Germinal center (tissue), 1 donor: ENCODE measurements at places on chromosomes 12 and 14.
A peak's percentile ranks its signal among the peaks of the same experiment; 100 is the strongest.

DNA sequence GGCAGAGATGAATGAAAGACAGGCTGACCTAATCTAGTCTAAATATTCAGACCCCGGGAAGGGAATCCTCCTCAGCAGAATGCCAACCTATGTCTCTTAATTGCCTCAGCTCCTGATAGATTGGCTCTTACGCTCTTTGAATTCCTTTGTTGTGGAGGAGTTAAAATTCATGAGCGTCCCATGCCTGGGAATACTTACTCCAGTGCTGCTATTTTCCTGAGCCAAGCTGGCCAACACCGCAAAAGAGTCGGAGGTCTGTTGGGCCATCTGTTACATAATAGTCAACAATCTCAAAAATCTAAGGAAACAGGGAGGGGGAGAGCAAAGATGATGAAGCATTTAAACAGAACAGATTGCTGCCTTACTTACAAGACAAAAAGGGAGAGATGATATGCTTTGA, 182.8 kb downstream of the ASCL1 start:
- no peak for DNase-seq

DNA sequence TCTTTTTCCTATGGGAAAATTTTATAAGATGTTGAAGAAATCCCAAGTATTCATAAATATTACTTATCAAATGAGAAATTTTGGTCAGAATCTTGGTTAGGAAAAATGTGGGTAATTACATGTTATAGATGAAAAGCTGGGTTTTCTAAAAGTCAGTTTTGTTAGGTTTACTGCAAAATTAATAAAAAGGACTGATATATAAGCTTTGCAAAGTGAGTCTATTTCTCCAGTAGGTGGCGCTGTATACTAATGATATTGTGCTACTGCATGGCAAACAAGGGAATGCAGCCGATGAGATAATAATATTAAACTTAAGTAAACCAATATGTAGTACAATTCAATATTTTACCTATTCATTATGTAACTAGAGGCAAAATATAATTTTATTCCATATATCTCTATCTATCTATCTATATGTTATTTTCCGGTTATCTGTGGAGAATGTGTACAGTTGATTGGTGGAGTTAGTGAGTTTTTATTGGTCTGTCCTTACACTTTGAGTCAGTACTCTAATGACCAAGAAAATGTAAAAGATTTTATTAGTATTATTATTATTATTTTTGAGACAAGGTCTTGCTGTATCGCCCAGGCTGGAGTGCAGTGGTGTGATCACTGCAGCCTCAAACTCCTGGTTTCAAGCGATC, 32.9 kb downstream of the MIPOL1 start:
- peak; percentile 17 for DNase-seq

- no peak for DNase-seq
These were observed 15.8 kb downstream of the FOXA1 start for GRCh38 chr14:37579274-37579673.

DNA sequence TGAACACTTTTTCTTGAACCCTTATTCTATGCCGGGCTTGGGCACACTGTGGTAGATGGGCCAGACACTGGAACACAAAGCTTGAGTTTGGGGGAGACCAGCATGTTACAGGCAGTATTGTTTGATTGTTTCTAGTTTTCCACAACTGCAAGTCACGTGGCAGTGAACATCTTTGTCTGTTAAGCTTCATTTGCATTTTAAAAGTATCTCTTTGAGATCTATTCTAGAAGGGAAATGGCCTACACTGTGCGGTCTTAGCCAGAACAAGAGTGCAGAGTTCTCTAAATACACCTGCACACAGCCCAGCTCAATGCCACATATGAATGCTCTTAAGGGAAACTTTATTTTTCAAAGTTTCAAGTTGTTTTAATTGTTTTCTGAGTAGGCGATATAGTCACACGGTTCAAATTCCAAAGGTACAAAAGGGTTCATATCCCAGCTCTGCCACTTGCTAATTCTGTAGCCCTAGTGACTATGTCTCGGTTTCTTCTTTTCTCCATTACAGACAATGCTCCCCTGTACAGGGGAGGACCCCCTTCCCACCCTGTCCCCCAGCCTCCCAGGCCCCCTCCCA, 24.9 kb downstream of the RIN3 start:
- DNase-seq = no peak

GRCh38 chr12:96510306-96510764, 21.0 kb downstream of the CFAP54 start:
- DNase-seq = no peak

DNA sequence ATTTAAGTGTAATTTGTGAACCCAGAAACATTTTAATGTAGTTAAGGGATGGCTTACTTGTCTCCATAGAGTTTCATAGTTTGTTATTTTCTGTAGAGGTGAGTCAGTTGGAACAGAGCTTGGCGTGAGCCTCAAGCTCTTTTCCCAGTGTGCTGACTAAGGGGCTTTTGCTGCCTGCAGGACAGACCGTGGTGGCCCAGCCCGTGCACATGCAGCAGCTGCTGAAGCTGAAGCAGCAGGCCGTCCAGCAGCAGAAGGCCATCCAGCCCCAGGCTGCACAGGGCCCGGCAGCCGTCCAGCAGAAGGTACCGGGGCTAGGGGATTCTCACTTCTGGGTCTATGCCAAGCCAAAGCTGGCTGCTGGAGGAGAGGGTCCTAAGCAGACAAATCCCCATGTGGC, 76.9 kb downstream of the DDX51 start:
- DNase-seq = no peak

GRCh38 chr12:43159506-43159905, 392.5 kb downstream of the ADAMTS20 start:
- DNase-seq = no peak

- no peak for DNase-seq
These were observed 147.5 kb downstream of the SLC2A13 start for GRCh38 chr12:39958377-39958776.

DNA sequence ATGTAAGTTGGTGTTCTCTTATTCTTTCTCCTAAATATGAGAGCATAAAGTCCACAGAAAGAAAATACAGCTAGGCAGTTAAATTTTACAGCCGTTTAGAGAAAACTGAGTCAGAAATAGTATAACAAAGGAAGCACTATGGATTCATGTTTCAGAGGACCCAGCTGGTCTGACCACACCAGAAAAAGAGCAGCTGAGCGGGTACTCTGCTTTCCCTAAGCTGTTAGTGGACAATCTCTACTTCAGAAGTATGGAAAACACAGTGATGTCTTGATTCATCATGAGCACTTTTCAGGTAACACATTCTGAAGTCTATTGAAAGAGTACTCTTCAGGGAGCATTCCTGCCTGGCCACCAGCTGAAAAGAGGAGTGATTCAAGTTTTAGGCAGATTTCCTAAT, 12.4 kb downstream of the PPM1H start:
- no peak for DNase-seq

- DNase-seq = no peak
These were observed 9.8 kb downstream of the FIGNL2 start for GRCh38 chr12:51838762-51839161.

DNA sequence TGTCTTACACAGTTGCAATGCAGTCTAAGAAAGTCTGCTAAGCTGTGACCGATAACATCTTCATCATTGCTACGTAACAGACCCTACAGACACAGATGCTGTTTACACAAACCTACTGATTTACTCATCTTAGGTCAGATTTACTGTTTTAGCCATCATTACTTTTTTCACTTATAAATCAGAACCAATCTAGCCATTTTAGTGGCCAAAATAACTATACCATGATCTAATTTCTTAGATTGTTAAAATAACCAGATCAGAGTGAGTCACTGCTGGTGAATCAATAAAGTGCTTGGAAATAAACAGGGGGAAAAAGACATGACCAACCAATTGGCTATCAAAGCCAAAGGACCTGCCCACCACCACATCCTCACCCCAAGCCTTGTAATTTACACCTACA, 57.0 kb upstream of the FOXN3 start:
- DNase-seq = no peak

GRCh38 chr12:1305791-1306500, 288.4 kb downstream of the FBXL14 start:
- DNase-seq = no peak

GRCh38 chr14:88551094-88551870, 3.5 kb downstream of the PTPN21 start:
- DNase-seq = no peak

DNA sequence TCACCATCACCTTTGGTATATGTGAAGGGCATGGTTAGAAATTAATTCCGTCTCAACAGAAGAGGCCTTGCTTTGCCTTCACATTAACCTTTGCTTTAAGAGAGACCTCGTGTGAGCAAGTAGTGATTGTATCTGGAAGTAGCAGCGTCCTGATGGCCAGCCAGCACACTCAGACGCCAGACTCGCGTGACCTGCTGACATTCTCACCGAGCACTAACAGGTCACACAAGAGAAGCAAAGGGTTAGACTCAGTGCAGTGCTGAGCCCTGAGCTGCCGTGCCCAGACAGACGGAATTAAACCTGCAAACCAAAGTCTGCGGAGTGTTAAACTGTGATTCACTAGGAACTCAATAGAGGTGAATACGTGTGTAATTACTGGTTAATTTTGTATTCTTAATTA, 40.1 kb upstream of the MMP17 start:
- DNase-seq = no peak

DNA sequence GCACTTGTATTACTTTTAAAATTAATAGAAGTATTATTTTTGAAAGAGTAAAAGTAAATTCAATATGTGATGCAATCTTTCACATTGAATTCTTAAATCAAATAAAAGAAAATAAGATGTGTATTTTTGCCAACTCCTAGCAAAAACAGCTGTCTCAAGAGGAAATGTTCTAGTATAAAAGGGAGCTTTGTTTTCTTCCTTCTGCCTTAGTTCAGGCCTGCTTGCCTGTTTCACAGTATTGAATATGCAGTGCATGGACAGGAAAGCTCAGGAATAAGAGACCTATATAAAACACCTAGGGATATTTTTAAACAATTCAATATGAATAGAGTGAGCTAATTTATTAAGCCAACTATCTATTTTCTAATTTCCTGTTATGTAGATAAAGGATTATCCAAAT, 294.8 kb upstream of the G2E3 start:
- DNase-seq = no peak

DNA sequence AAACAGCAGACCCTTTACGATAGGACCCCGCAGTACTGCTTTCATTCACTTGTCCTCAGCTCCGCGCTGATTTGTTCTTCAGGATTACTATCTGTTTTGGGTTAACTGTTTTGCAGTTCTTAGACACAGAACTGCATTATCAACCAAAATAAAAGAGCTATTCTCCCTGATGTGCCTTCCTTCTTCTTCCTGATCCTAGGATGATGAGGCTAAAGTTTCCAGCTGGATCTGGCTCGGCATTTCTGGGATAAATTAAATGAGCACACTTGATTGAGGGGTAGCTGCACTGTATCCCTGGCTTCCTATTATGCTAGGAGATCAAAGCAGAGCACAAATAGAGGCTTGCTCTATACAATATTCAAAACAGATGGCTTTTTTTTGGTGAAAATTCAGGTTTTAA, 165.7 kb downstream of the FBXL14 start:
- no peak for DNase-seq

- no peak for DNase-seq
These were observed 110.2 kb downstream of the PLEKHA5 start for GRCh38 chr12:19239616-19240234.

GRCh38 chr14:53519137-53519536, 366.0 kb upstream of the DDHD1 start:
- DNase-seq = no peak

DNA sequence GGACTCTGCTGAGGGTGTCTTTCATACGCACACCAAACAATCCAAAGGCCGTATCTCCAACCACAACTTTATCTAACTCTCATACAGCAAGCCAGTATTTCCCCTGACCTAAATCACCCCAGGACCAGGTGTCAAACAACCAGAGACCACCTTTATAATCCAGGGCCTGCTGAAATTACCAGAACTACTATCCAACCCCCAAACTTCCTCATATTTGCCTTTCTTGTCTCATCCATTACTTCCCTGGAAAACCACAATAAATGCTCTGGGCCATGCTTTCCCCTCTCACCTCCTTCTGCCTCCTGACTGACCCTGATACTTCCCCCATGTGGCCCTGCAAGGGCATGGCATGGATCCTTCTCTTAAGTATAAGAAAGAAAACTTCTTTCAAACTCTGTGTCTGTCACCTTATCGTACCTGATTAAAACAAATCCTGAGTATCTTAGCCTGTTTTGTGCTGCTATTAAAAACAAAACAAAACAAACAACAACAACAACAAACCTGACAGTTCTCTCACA, 44.7 kb upstream of the CRACR2A start:
- no peak for DNase-seq

- DNase-seq = no peak
These were observed 496.3 kb downstream of the NRXN3 start for GRCh38 chr14:78666336-78667056.

DNA sequence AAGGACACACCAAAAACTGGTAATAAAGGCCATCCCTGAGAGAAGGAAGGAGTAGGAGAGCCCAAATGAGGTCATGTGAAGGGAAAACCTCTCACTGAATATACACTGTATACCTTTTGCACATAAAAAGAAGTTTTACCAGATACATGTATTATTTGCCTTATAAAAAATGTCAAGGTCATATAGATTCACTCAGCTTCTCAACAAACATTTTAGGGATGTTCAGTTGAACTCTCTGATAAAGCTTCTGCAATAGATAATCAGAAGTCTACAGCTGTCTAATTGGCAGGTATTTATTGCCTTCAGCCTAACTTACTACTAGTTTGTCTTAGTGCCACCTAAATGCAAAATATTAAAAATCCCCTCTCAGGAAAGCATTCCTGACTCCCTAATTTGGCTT, 8.7 kb downstream of the SLC11A2 start:
- DNase-seq = no peak

DNA sequence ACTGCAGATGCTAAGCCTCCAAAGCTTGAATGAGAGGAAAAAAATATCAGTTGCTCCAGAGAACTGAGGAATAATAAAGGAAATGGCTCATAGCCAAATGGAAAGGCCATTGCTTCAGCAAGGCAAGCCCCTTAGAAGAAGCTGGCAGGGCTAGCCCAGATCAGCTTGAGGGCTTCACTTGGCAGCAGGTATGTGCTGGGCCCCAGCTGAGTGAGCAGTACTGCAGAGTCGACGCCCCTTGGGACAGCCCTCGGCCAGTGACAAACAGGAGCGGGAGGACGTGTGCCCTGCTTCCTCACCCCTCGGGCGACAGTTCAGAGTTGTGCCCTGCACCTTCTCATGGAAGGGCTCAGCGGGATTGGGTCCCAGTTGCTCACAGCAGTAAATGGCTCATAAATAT, 1031.2 kb upstream of the TMEM132C start:
- DNase-seq = no peak

- no peak for DNase-seq
These were observed 114.7 kb downstream of the NTF3 start for GRCh38 chr12:5546616-5547015.

DNA sequence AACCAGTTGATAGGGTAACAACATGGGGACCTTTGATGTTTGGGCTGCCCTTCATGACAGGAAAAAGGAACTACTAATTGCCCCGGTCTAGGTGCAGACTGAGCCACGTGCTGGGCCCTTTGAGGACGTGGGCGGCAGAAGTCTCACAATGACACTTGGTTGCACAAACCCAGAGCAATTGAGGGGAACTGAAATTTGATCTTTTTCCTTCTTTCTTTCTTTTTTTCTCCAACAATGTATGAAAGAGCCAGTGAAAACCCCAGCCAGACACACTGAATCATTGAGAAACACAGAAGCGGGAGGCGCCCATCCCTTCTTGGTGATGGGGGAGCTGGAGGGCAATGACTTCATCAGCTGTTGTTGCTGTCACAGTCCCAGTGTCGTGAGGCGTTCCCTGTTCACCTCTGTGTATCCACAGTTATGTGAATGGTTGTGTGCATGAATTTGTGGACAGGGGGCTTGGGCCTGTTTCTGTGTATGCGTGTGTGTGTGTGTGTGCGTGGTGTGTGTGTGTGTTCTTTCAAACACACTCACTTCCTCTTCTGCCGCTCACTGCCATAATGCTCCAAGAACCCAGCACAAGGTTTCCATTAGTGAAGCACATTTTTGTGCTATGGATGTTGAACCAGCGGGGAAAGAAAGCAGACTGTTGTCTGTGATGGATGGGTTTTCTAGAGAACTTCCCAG, 137.5 kb upstream of the CCND2 start:
- peak; percentile 34 for DNase-seq
